ENCODE measurements at places on chromosomes 7 and 10. TPM values are rescaled to one million over a fixed set of nuclear protein-coding genes. Genes with fewer than 3 reads are reported as not detected.
A peak's percentile ranks its signal among the peaks of the same experiment; 100 is the strongest.

TMEM60 gene
- 9.6 TPM for polyA plus RNA-seq

DNA sequence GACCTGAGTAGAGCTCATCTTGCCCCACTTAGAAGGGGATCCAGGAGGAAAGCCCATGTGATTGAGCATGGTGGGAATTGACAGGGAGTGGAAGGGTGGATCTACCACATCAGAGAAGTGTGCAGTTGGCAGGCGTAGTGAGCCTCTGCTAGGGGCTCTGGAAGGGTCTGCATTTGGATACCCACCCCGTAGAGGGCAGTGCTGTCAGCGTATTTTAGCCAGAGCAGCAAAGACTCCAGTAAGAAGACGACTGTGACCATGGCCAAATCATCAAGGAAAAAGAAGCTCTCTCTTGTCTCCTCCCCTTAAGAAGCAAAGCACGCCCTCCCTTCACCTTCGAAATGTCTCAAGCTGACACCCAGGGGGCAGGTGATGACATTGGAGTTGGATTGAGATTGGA is 68.8 kb upstream of the INHBA start:
- DNase-seq: no peak

GRCh38 chr10:127976701-127977356 is 69.9 kb downstream of the PTPRE start:
- no peak for DNase-seq

SLC18A3 gene
- polyA plus RNA-seq: not detected

ZC3HAV1 gene
- polyA plus RNA-seq: 9.7 TPM

DNA sequence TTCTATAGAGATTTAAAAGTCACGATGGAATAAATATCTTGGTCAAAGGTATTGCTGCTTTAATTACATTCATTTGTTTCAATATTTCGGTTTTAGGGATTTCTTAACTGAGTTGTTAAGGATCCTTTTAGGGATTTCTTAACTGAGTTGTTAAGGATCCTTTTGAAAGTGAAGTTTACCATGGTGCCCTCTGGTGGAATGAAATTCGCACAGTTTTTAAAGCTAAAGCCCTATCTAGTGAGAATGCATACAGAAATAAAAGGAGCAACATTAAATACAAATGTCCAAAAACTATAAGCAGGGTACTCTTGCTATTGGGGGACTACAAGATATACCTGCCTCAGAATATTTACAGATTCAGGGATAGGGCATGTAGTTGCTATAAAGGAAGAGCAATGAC is 193.7 kb downstream of the RNLS start:
- DNase-seq: peak; percentile 49

PTPRN2 gene
- polyA plus RNA-seq: 1.7 TPM

Measured in forelimb muscle (tissue), 1 donor.